NCI-H1092 treated with DMSO at 0.1 percent for 48 hours (cell line): ENCODE measurements at places on chromosomes 7 and 10.

DNA sequence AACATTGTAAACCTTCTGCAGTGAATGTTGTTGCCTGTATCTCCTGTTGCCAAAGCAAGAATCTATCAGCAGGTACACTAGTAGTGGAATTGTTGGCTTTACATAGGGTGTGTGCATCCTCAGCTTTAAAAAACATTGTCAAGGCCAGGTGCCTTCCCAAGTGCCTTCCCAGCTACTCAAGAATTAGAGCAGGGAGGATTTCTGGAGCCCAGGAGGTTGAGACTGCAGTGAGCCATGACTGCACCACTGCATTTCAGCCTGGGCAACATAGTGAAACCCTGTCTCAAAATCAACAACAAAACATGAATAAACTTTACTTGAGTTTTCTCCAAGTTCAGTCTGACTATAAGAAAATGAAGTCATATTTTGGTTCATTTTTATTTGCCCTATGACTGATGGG is 217.3 kb downstream of the CCSER2 start:
- DNase-seq, result no peak

DNA sequence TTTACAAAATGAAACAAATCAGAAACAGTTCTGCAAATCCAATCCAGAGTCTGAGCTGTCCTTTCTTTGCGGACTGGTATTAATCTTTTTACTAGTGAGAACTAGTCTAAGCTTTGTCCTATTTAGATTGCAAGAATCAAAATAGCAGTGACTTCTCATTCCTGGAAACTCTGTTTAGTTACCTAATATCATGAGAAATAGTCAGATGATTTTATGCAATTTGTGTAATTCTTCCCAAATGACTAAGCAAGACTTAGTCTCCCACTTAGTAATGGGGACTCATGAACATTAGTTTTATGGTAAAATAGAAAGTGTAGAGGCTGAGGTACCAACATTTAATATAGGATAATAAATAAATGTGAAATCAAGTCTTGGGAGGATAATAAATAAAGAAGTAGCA is 341.3 kb downstream of the DNAJB9 start:
- no peak for DNase-seq

DNA sequence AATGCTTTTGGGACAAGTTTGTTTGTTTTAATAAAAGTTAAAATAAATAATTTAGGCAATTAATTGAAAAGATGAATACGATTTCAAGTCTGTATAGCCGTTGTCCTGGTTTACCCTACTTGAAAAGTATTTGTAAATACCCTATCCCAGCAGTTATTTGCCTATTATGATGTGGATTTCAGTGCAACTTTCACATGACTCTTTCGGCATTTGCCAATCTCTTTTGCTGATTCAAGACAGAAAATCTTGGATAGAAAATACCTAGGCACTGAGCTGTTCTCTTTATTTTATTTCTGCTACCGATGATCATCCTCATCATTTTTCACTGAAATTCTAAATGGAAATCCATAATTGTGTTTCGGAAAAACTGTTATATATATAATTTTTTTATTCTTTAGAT is 125.9 kb upstream of the FZD8 start:
- no peak for DNase-seq

DNA sequence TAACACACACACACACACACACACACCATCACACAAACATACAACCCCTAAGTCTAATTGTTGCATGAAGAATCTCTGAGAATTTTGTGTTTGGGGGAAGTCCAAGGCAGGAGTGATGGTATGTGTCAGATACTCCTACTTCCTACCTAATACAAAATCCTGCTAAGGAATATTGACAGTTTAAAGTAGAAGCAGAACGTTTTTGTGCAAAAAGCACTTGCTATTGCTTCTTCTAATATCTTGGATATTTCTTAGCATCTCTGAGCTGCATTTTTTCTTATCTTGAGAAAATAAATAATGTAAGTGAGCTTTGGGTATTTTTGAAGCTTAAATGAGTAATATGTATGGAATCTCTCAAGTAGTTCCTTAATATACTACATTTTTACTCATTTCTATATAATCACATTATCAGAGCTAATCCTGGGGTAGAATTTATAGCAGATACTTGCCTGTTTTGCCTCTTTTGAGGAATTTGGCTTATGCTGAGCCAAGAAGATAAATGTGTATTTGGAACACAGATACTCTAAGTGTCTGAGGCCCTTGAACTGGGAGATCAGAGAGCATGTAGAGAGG is 212.3 kb downstream of the DKK1 start:
- DNase-seq, result no peak

DNA sequence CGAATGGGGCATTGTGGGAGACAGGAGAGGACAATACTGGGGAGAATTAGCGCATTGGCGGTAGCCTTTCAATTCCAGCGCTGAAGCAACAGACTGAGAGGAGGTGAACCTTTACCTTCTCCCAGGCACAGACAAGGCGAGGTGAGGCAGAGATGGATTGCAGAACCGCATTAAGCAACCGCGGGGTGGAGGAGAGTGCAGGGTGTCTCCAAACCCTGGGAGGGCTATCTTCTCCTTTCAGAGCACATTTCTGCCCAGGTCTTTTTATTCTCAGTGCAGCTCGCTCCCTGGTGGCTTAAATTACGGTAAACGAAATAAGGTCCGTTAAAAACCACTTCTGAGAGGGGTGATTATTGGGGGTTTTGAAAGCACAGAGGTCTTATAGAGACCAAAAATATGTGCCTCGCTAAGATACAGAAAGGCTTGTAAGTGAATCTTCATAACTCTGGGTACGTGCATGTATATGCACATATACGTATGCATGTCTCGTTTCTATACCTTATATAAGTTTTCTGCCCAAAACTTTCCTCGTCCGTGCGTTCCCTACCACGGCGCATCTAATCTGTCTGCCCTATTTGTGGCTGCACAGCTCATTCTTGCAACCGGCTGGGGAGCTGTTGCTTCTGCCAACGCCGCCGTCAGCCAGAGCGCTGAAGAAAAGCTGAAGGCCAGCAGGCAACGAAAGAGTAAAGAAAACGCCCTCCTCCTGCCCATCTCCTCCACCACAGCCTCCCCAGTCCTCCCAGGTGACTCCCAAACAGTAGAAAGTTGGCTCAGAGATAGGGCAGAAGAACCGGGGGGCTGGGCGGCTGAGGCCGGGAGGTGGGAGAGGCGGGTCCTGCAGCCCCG is 895 bp upstream of the ZNF804B start:
- DNase-seq, result no peak

GRCh38 chr7:96305915-96306314 is 16.0 kb downstream of the SLC25A13 start:
- no peak for DNase-seq

- DNase-seq, result peak; percentile 74
Measured at GRCh38 chr7:111486472-111487142, 75.7 kb downstream of the IMMP2L start.

DNA sequence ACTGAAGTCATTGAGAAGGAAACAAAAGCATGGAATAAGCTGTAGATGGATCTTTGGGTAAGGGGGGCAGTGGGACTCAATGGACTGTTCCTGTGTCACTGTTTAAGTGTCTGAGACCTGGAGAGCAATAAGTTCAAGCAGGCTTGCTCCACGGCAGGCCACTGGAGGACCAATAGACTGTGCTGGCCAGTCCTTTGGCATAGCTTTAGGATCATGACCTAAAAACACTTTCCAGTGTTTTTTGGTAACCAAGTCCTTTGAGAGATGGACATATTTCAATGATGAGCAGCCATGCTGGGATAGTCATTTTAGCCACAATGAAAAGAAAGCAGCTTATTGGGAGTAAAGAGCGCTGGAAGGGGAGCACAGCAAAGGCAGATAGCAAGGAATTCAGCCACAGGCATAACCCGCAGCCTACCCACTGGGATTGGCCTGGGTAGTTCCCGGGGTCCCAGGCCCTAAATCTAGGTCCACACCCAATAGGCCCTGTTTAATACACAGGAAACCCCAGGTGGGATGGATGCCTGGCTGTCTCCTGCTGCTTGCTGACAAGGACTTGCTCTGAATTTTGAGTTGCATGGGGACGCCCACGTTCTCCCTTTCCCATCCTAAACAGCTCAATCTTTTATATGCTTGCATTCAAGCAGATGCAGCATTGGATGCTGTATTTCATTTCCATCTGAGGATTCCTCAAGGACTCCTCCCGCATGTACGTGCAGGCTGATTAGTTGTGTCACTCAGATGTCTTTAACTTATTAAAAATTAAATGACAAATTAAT is 727.2 kb downstream of the KCNMA1 start:
- DNase-seq, result no peak

DNA sequence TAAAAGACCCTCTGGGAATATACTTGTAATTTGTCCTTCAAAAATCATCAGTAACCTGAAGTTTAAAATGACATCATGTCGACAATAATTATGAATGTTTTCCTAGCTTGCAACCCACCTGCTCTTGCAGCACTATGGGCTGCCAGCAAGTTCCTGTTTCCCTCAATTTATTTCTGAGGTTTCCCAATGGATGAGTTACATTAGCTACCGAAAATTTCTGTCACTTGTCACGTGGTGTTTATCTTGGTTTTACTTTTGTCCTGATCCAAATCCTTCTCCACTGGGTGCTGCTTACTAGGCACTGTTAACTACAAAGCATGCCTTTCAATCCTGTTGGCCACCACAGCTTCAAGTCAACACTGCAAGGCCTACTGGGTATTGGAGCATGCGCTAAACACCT is 31.5 kb downstream of the GIMAP8 start:
- DNase-seq, result no peak

DNA sequence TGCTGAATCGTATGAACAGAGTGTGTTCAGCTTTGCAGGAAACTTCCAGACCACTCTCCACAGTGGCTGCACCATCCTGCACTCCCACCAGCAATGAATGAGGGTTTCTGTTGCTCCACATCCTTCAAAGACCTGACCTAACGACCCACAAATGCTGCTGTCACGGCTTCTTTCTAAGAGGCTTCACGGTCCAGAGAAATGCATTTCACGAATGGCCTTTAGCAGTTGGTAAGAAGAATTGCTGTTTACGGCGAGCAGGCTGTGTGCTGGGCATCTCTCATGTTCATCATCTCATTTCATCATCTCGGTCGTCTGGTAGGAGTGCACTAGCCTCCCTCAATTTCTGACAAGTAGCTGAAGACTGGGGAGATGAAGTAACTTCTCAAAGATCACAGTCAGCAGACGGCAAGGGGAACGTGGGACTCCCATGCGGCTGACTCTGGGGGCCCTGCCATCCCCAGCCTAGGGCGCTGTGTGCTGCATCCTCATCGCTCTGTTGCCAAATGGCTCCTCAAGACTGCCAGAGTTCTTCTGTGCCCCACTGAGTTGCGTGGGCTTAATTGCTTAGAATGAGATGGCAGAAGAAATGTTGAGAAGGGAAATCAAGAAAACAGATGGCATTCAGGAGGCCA is 72.9 kb downstream of the ADARB2 start:
- DNase-seq, result no peak

- DNase-seq, result no peak
Measured at GRCh38 chr10:77843264-77843663, 83.3 kb downstream of the DLG5 start.

- DNase-seq, result no peak
Measured at GRCh38 chr7:86647385-86648094, 3.8 kb downstream of the GRM3 start.

- no peak for DNase-seq
Measured at GRCh38 chr7:51970961-51971665, 654.5 kb upstream of the COBL start.

GRCh38 chr10:76553263-76554032 is 1084.2 kb downstream of the KCNMA1 start:
- DNase-seq, result no peak

GRCh38 chr7:128672927-128673517 is 930 bp downstream of the GARIN1A start:
- peak; percentile 15 for DNase-seq
